ENCODE measurements at places on chromosomes 5 and 9.

DNA sequence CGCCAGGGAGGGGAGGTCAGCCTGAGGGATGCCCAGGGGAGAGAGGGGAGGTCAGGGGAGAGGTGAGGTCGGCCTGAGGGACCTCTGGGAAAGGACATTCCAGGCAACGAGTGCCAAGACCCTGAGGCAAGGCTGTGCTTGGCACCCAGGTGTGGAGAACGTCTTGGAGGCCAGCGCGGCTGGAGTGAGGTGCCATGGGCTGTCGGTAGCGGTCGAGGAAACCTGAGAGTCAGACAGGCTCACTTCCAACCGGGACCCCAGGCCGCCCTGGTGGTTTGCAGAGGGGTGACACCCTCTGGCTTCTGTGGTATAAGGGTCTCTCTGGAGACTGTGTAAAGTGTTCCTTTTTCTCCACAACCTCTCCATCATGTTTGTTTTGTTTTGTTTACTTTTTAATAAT, 82.9 kb downstream of the CACNA1B start:
- no peak for DNase-seq

- no peak for DNase-seq
These were observed 5.2 kb upstream of the GRK6 start for GRCh38 chr5:177421062-177421798.

DNA sequence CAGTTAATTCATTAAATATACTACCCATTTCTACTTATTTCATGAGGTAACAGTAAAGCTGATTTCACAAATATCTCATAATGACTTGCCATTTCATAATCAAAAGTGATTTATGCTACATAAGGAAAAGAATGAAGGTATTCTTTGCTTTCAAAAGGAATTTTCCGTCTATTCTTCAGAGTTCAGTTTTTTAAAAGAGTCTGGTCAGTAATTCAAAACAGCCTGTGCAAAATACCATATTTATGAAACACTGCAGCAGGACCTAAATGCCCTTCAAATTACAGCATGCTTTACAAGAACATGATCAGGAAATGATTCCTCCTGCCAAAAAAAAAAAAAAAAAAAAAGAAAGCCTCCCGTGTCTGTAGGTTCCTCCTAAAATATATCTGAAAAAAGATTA, 154.7 kb downstream of the KIAA0825 start:
- DNase-seq, result no peak

DNA sequence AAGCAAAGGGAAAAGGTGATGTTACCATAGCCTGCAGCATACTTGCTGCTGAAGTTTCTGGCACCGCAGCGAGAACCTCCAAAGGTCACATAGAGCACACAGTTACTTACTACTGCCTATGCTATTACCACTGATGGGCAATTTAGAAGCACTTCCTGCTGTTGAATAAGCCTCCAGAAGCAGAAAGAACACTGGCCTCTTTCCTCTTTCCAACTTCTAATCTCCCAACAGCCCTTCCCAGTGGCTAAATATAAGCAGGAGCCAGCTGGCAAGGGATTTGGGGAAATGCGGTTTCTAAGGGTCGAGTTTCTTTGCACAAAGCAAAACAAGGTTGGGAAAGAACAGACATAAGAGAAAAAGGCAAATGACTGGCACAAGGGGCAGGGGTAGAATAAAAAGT, 669.2 kb upstream of the ACO1 start:
- DNase-seq, result no peak

DNA sequence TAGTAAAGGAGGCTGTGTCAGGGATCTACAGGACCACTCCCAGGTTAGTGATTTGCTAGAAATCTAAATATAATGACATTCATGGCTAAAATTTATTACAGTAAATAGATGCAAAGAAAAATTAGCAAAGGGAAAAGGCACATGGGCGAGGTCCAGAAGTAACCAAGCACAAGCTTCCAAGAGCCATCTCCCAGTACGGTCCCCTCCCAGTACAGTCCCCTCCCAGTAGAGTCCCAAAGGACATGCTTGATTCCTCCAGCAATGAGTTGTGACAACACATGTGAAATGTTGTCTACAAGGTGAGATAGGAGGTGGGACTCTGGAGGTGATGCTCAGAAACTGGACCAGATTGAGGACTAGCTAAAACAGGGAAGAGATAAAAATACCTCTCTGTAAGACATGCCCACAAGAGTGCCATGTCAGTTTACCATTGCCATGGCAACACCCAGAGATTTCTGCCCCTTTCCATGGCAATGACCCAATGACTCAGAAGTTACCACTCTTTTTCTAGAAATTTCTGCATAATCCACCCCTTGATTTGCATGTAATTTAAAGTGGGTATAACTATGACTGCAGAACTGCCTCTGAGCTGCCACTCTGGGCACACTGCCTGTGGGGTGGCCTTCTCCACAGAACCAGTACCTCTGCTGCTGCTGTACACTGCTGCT, 27.9 kb upstream of the CEMIP2 start:
- DNase-seq, result no peak

- DNase-seq, result no peak
These were observed 6.1 kb downstream of the GARIN3 start for GRCh38 chr5:157160001-157160400.

GRCh38 chr5:30069441-30070263, 1123.8 kb upstream of the CDH6 start:
- DNase-seq, result no peak

DNA sequence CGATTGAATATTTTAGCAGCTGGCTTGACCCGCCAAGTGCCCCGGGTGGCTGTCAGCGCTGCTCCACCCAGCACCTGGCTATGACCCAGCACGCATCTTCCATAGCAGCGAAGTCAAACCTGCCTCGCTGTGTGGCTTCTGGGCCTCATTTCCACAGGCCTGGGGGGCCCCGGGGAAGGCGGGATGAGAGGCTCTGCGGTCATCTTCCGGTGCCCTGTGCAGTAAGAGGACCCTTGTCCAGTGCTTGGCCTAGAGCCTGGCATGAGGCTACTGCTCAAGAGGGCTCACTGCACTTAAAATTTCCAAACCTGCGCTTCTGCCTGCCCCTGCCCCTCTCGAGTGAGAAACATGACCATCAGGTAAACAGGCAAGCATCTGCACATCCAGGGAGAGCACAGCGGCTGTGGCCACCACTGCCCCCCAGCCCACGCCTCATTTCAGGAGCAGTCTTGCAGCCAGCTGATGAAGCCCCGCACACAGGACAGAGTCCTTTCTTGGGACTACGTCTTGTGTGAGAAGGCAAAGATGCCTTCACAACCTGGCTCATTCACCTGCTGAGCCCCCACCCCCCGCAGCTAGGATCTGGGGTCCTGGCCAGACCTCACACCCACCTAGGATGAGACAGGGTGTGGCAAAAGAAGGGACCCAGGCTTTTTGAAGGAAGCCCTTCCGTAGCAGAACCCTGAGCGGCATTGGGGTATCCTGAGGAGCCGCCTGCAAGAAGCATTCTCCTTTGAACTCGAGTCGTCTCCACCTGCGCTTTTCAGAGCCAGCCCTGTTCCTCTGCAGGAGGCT, 69.5 kb upstream of the UNC5A start:
- no peak for DNase-seq

- DNase-seq, result no peak
These were observed 54.9 kb downstream of the ADGRV1 start for GRCh38 chr5:90613459-90613858.

- no peak for DNase-seq
These were observed 14.0 kb downstream of the MAP3K1 start for GRCh38 chr5:56829137-56829908.

- DNase-seq, result no peak
These were observed 78.3 kb downstream of the STK10 start for GRCh38 chr5:172109749-172110148.

DNA sequence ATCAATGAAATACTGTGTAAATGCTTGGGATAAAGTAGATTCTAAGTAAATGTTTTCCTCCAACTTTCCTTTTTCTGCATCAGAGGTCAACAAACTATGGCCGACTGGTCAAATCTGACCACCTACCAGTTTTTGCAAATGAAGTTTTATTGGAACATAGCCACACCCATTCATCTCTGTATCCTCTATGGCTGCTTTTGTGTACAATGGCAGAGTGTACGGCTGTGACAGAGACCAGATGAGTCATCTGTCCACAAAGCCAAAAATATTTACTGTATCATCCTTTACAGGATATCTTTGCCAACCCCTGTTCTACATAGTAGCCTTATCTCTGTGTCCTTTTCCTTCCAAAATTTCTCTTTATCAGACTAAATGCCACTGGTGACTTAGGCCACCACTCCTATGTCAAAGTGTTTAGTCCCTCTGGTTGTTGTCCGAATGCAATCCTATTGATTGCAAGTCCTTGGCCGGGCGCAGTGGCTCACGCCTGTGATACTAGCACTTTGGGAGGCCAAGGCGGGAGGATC, 218.4 kb upstream of the KLF4 start:
- no peak for DNase-seq

- DNase-seq, result no peak
These were observed 219.8 kb downstream of the ACTL7B start for GRCh38 chr9:108636013-108636412.

DNA sequence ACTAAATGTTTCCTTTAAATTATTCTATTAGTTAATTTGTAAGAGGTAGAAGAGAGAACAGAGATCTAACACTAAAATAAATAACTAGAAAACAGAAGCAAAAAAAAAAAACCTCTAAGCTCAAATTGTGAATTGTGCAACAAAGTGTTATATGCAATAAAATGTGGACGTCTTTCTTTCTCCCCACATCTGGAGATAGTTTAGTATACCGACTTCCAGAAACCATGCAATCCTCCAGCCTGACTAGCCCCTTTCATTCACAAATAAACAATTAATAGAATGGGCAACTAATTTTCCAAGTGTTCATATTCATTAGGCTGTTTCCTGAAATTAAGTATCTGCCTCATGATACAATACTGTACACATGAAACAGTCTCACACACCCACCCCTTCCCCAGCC, 258.5 kb downstream of the BNC2 start:
- DNase-seq, result no peak

GRCh38 chr5:79081779-79082178, 12.2 kb downstream of the BHMT2 start:
- no peak for DNase-seq
